ENCODE measurements at places on chromosomes 11 and 22.

GRCh38 chr11:78131956-78132355 is 7.5 kb downstream of the ALG8 start:
- DNase-seq = no peak

- DNase-seq = no peak
Observed at GRCh38 chr11:125394296-125394695, 101.8 kb downstream of the FEZ1 start.

DNA sequence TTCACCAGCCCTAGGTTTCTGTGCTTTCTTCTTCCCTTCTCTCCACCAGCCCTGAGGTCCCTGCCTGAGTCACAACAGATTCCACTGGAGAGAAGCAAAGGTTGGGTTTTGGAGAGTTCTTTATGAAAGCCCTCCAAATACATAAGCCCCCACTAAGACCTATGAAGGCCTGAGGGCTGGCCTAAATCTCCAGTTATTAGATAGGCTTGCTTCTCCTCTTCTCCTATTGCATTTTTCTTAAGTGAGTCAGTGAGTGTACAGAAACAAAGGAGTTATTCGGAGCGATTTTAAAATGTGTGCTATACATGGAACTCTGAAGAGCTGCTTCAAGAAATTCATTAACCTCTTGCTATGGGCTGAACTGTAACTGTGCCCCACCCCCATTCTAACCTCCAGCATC is 1057.3 kb downstream of the OPCML start:
- DNase-seq = no peak

GRCh38 chr11:130458410-130458729 is 9.9 kb downstream of the ADAMTS15 start:
- no peak for DNase-seq

- DNase-seq = no peak
Observed at GRCh38 chr22:23383491-23384361, 196.4 kb downstream of the IGLL1 start.

DNA sequence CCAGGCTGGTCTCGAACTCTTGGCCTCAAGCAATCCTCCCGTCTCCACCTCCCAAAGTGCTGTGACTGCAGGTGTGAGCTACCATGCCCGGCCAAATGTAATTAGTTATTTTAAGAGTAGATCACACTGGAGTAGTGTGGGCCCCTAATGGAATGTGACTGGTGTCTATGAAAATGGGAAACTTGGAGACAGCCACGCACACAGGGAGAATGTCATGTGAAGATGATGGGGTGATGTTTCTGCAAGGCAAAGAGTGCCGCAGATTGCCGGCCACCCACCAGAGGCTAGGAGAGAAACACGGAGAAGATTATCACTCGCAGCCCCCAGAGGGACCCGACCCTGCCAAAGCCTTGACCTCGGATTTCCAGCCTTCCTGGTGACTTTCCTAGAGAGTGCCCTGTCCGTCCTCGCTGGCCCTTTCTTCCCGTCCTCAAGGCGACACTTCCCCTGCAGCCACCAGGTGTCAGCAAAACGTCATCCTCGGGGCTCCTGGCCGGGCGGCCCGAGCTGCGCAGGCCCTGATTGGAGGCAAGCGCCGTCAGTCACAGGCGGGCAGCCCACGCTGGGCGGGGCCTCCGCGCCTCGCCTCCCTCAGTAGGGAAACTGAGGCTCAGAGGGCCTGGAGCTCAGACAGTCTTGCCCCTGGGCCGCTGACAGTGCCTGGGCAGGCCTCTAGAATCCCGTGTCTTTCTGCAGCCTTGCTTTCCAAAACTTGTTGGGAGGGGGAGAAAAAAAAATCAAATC is 16.3 kb downstream of the CRYBB2 start:
- DNase-seq = peak; percentile 46

- no peak for DNase-seq
Observed at GRCh38 chr11:105789579-105790420, 179.9 kb downstream of the GRIA4 start.

DNA sequence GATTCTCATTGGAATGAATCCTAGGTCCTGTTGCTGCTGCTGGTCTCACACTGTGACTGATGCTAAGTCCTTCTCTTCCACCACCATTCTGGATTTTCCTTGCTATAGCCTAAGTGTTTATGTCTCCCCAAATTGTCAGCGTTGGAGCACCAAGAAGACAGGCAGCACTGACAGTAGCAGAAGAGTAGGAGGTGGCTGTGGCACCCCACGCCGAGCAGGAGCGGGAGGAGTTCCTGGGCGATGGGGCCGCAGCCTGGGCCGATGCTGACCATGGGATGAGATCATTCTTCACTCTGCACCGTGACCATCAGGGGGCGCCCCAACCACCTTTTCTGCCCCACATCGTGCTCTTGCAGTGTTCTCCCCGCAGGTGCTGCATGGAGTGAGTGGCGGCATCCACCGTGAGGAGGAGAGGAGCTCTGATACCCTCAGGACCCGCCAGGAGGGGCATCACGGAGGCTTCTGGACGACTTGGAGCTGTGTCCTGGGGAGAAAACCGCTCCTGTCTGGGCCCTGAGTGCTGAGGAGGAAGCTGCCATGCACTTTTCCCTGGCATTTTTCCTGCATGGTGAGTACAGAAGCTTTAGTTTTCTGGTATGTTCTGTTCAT is 57.0 kb downstream of the LRRC74B start:
- DNase-seq = no peak

- DNase-seq = no peak
Observed at GRCh38 chr11:76143274-76143673, 63.0 kb downstream of the WNT11 start.

DNA sequence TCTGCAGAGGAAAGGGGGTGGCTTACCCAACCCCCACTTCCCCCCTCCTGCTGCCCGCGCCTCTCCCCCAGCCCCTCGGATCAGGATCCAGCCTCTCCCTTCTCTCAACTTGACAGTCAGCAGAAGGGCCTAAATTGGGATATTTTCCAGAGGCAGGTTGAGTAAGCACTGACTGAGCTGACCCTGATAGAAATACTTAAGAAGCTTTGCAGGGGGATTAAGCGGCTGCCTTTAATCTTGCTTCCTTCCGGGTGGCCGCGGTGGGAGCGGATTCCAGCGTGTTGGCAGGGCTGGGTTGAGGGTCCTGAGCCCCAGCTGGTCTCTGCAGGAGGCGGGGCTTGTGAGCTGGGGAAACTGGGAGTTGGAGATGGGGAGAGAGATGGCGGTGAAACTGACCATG is 445.2 kb downstream of the NTM start:
- DNase-seq = no peak

GRCh38 chr11:28606930-28607329 is 498.7 kb downstream of the METTL15 start:
- no peak for DNase-seq

GRCh38 chr11:48103621-48104567 is 112.7 kb upstream of the OR4B1 start:
- DNase-seq = no peak

DNA sequence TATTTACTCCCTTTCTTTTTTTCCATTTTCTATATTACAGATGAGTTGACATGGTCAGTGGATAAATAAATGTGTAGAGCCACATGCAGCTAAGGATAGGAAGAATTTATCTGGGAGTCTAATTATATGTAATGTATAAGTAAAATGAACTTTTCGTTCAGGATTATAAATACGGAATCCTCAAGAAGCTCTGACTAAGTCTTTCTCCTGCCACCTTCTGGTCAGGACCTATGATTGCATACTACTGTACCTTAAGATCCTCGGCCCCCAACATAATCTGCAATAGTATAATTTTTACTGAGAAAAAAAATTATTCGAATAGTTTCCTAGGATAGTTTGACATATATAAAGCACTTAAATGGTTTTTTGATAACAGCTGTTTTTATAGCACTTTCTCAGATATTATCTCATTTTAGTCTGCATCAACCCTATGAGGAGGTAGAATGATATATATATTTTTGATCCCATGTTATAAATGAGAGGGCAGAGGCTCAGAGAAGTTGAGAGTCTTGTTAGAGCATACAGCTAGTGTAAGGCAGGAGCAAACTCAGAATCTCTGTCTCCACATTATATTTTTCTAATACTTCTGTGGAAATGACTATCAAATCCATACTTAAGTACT is 36.1 kb downstream of the CCDC90B start:
- DNase-seq = no peak

DNA sequence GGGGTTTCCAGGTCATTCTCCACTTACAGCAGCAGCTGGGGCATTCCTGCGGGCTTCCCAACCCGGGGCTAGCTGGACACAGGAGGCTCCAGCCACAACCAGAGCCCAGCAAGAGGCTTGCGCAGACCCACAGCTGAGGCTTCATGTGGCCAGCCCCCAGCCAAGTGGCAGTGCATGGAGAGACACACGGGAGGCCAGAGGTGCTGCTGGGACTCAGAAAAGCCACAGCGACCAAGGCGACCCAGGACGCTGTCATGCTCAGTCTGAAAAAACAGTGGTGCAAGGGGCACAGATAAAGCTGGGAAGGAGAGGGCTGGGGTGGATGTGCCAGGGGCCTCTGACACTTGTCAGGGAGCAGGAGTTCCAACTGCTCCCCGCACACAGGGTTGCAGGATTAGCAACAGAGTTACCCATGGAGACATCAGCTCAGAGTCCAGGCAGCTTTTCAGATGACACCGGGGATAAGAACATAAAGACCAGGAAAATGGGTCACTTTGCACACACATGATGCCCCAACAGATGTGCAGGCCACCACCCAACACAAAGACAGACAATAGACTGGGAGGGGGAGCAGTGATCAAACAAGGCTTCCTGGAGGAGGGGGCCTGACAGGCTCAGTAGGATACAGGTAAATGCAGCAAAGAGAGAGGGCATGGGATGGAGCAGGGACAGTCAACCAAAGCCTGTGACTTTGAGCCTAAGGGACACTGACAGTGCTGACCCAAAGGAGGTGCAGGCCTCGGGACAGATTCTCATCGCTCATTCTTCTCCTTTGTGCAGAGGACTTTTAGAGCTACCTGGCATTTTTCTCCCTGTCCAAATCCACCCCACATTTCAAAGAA is 6.9 kb upstream of the NEAT1 start:
- no peak for DNase-seq

- DNase-seq = no peak
Observed at GRCh38 chr11:119254239-119254638, 48.1 kb downstream of the CBL start.

DNA sequence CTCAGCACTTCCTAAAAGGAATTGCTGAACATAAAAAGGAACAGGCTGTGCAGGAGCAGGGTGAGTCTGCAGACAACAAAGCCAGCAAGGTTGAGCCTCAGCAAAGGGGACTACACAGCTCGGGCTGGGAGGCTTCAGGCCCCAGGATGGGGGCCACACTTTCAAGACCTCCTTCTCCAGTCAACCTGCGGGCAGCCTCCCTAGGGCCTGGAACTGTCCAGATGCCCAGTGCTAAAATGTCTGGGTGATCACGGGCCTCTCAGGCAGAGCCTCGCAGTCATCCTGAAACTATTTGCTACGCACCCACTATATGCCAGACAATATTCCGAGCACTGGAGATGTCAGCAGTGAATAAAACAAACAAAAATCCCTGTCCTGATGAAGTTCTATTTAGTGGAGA is 3.9 kb upstream of the NEFH start:
- no peak for DNase-seq

- DNase-seq = no peak
Observed at GRCh38 chr11:73478737-73479347, 102.6 kb downstream of the RELT start.

GRCh38 chr22:40967111-40967760 is 16.1 kb downstream of the RBX1 start:
- no peak for DNase-seq

GRCh38 chr11:76071090-76071489 is 135.2 kb downstream of the WNT11 start:
- DNase-seq = no peak

DNA sequence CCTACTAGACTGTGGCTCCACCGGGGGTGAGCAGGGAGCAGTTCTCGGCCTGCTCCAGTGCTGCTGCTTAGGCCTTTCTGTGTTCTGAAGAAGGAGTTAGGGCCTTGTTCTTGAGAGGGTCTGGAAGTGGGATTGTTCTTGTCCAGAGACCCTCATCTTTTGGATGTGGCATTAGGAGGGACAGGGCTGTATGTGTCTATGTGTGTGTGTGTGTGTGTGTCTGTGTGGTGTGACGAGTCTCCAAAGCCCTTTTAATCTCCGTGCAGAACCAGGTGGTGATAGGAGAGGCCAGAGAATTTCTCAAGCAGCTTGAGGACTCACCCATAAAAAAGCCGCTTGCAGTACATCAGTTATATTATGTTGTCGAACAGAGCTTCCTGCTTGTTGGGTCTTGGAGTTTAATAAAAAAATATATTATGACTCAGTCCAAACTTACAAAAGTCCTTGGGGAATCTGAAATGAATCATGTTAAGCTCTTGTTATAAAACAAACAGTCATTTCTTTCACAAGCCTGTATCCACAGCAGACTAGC is 196.5 kb downstream of the TENM4 start:
- DNase-seq = peak; percentile 1

GRCh38 chr11:118619444-118620197 is 12.2 kb downstream of the PHLDB1 start:
- DNase-seq = no peak

DNA sequence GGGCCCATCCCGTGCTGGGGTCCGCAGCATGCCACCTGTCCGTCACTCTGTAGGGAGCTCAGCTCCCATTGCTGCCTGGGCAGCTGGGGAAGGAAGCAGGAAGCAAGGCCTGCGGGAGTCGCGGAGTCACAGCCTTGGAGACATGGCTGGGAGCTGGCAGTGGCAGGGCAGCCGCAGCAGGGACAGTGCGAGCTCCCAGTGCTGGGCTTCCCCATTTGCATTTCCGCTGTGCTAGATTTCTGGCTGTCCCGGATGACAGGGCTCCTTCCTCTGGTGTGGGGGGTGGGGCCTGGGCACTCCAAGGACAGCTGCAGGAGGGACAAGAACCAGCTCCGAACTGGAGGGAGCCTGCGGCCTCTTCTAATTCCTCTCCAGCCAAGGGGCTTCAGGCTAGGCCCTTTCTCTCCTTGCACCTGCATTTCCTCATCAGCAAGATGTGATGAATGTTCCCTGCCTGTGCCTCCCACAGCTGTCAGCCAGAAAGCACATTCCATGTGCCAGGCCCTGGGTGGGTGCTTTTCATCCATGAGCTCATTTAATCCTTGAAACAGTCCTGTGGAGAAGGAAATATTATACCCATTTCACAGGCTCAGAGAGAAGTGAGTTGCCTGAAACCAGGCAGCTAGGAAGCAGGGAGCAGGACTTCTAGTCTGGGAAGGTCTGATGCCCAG is 48.0 kb downstream of the MYO7A start:
- no peak for DNase-seq
